ENCODE measurements at places on chromosomes 12 and 14.

- peak; percentile 57 for DNase-seq
Measured at GRCh38 chr12:69161829-69162228, 77.5 kb upstream of the CPSF6 start.

- DNase-seq, result peak; percentile 44
Measured at GRCh38 chr12:62466018-62466593, 520 bp upstream of the MON2 start.

GRCh38 chr14:36690311-36691040, 28.8 kb downstream of the PAX9 start:
- DNase-seq, result no peak

DNA sequence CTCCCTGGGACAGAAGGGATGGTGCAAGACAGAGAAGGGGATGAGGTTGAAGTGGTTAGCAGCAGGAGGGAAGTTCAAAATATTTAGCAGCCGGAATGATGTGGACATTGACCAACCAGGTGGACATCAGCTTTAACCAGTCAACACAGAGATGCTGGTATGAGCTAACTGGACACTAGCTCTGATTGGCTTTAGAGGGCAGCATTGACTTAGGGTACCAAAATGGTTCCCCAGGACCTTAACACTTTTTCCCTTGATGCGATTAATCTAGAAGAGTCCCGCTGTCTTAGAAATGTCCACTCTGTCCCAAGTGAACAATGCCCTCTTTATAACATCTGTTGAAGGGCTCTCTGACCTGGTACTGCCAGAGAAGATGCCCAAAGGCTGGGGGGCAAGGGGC, 134.0 kb upstream of the GSC start:
- DNase-seq, result no peak

GRCh38 chr12:97375310-97375709, 87.3 kb upstream of the RMST start:
- DNase-seq, result no peak

- no peak for DNase-seq
Measured at GRCh38 chr12:101714877-101715444, 17.5 kb downstream of the CHPT1 start.

- DNase-seq, result no peak
Measured at GRCh38 chr14:34710006-34710405, 4.4 kb downstream of the CFL2 start.

GRCh38 chr12:88921890-88922532, 341.7 kb upstream of the KITLG start:
- DNase-seq, result no peak

DNA sequence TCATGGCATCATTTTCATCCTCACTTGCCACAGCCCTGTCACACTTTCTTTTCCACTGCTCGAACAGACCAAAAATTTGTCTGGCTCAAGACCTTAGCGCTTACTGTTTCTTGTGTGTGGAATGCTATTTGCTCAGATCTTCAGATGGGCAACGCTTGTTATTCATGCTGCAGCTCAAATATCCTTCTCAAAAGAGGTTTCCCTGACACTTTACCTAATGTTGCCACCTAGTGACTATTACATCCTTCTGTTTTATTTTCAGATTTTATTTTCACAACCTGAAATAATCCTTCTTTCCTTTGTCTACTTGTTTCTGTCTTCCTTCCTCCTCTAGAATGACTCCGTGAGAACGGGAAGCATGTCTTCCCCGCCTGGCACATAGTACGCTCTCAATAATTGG, 5.6 kb downstream of the FBXO33 start:
- no peak for DNase-seq

DNA sequence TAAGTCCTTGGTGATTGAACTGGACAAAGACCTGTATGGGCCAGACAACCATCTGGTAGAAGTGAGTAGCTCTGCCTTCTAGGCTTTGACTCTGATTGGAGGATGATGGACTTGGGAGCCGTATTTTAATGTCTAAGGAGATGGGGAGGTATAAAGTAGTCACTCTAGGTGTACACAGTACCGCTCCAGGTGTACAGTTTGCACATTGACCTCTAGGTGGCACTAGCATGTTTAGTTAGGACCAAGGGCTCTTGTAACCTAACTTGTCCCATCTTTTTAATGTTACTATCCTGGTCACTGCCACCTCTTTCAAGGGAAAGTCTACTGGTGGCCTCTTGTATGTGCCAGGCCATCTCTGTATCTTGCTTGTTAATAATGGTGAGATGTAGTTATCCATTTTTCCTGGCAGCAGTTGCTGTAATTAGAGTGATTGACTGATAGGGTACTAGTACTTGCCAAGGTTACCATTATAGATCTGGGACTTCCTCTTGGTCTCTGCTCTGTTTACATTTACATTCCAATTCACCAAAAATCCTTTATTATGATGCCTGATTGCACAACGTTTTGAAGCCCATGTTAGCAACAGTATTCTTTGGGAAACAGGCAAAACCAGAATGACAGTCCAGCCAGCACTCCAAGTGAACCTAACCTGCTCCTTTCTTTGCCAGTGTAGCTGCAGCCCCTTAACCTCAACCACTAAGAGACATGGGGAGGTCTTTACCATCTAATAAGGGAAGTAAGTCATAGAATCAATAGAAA, 3.6 kb downstream of the SMARCD1 start:
- peak; percentile 68 for DNase-seq

- no peak for DNase-seq
Measured at GRCh38 chr12:34299802-34300193, 277.5 kb downstream of the ALG10 start.

GRCh38 chr14:91059576-91060350, 678 bp downstream of the RPS6KA5 start:
- peak; percentile 65 for DNase-seq
